ENCODE measurements at places on chromosomes 13 and 19.
A peak's percentile ranks its signal among the peaks of the same experiment; 100 is the strongest.

DNA sequence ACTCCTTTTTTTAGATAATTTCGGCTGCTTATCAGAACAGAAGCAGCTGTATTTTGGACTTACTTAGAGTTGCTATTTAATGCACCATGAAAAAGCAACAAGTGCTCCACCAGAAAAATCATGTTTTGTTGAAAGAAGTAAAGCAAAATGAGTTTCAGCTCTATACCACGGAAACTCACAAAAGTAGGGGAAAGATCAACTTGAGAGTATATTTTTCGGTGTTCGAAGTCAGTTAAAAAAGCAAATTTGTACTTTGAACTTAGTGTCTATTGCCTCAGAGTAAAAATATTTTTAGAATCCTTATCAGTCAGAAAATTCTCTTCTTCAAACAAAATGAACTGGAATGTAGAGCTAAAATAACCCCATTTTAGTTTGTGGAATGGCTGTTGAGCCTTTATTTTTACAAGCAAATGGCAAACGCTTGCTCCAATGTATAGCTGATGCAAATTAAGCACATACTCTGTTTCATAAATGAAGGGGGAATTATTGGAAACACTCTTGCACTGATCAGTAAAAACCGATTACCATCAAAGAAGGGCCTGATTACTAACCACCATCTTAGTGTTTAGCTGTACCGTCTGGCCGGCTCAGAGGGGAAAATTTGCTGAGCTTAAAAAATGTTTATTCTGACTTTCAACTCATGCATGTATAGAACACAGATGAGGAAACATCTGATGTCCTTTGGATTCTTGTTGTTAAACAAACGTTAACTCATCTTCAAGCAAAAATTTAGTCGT lies 540.7 kb downstream of the GPC6 start:
- DNase-seq, result no peak

DNA sequence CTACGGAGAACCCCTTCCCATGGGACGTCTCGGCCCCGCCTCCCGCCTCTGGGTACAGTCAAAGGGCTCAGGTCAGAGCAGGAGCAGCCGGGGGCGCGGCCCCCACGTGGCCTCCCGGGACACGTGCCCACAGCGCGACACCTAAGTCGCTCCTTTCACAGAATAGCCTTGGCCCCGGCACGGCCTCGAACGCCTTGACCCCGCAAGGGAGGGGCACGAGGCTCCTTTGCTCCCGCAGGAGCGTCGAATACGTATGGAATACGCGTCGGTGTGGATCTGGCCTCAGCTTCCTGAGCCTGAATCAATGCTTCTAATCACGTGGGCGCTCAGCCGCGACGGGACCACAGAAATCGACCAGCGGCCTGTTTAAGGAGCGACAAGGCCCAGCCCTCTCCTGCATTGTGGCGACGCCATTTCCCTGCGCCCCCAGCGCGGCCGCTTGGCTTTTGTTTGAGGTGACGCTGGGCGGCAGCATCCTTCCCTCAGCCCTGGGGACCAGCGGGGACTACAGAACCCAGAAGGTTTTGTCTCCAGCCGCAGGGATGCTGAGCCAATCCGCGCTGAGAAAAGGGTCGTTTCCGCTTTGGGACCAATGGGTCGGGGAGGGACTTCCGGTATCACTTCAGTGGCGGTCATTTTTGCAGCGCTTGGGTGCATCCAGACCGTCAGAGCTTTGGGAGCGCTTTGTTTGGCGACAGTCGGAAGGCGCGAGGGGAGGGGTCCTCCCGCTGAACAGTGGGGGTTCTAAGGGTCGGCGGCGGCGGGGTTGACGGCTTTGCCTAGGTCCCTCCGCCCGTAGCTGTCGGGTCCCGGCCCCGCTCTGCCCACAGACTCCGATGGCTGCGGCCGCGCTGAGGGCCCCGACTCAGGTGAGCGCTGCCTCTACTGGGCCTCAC lies at the start of gene ZIK1:
TSS of gene ZIK1 (plus strand) at position 625 of the 896 bp plus-strand sequence. CDS start at position 837, 212 bp downstream.
- peak; percentile 69 for DNase-seq

GRCh38 chr19:50393589-50393988 lies 9.4 kb downstream of the POLD1 start:
- DNase-seq, result no peak

- DNase-seq, result no peak
These were observed 355.0 kb upstream of the PCDH20 start for GRCh38 chr13:61770681-61771080.

GRCh38 chr13:39462428-39462827 lies 140.6 kb downstream of the LHFPL6 start:
- no peak for DNase-seq

DNA sequence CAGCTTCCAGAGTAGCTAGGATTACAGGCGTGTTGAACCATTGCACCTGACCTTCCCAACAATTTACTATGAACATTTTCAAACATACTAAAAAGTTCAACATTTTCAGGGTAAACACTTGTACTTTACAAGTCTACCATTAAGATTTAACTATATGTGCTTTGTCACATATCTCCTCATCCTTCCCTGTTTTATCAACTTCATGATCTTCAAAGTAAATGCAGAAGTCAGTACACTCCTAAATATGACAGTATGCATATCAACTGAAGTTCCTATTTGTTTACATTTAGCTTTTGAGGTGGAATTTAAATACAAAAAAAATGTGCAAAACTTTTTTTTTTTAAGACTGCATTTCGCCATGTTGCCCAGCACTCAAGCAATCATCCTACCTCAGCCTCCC lies 18.5 kb downstream of the LNX2 start:
- no peak for DNase-seq

GRCh38 chr13:21606796-21607195 lies 2.8 kb upstream of the MICU2 start:
- no peak for DNase-seq

DNA sequence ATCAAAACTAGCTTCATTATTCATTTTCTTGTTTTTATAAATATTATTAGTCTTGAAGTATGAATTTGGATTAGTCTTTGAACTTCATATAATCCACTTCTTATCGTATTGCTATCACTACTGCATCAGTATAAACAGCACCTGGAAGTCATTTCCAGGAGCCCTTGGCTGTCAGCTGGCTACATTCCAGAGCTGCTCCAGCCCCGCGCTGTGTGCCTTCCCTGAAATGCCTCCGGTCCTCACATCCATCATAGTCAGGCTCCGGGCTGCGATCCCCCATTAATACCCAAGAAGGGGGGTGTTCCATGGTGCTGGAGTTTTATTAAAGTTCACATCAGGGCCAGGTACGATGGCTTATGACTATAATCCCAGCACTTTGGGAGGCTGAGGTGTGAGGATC lies 124.3 kb upstream of the GJB6 start:
- no peak for DNase-seq

- DNase-seq, result no peak
These were observed 7.0 kb downstream of the ABHD8 start for GRCh38 chr19:17296273-17296672.

GRCh38 chr19:19679176-19680073 lies 10.8 kb downstream of the ZNF101 start:
- DNase-seq, result no peak

DNA sequence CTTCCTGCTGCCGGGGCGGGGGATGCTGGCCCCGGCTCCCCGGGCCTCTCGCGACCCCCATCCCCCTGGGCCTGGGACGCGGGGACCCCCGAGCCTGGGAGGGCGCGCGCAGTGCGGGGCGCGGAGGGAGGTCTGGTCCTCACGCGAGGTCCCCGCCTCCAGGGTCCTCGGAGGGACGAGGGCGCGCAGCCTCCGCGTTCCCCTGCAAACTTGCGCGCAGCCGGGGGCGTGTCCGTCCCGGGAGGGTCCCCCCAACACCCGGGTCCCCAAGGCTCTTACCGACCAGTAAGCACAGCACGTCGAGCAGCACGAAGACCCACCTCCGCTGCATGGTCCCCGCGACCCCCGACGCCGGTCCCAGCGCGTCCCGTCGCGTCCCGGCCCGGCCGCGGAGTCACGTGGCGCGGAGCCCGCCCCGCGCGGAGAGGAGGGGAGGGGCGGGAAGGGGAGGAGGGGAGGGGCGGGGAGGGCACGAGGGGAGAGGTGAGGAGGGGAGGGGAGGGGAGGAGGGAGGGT lies at the start of gene PLPP2:
TSS of gene PLPP2 (minus strand) at position 398 of the 516 bp plus-strand sequence. CDS start at position 331, 67 bp downstream.
- DNase-seq, result no peak

GRCh38 chr13:49602005-49602404 lies 16.6 kb upstream of the RCBTB1 start:
- no peak for DNase-seq

- no peak for DNase-seq
These were observed 14.6 kb downstream of the GNA11 start for GRCh38 chr19:3108775-3109174.

DNA sequence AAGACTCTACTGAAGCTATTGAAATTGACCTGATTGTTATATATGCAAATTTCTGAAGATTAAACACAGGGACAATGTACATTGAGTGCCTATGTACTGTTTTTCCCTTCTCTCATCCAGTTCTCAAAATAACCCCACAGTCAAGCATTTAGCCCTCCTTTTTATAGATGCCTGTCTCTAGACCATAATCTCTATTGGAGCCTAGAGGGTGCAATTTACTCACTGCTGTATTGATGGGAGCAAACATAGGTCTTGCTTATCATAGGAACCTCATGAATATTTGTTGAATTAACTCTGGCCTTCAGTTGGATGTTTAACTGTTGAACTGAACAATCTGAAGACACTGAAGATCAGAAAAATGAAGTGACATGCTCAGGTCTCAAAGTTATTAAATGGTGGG lies 183.0 kb downstream of the RFC3 start:
- no peak for DNase-seq

GRCh38 chr19:45569619-45570421 lies 14.8 kb downstream of the OPA3 start:
- no peak for DNase-seq

DNA sequence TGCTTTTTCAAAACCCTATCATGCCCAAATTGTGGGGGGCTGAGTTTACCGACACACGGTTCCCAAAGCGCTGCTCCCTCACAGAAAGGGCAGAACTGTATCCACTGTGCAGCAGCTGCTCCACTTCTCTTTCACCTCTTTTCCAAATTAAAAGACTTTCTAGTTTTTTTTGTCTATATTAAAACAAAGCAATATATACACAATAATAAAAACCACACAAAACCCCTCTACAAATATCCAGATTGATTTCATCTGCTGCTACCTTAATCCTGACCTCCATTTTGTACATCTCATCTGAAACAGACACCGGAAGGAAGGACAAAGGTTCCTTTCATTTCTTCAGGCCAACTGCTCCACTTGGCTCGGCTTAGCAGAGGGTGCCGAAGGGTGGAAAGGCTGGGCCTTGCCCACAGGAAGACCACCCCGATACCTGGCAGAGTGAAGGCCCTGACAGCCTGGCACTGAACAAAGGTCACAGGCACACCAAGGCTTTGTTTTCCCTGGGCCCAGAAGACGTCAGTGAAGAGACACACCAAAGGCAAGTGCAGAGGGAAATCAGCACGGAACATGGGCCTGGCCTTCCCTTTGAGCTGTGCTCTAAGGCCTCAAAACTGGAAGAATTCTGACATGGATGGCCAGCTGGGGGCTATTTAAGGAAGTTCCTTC lies 71.6 kb downstream of the LATS2 start:
- no peak for DNase-seq

- no peak for DNase-seq
These were observed 8.8 kb upstream of the GNG7 start for GRCh38 chr19:2711172-2711874.

DNA sequence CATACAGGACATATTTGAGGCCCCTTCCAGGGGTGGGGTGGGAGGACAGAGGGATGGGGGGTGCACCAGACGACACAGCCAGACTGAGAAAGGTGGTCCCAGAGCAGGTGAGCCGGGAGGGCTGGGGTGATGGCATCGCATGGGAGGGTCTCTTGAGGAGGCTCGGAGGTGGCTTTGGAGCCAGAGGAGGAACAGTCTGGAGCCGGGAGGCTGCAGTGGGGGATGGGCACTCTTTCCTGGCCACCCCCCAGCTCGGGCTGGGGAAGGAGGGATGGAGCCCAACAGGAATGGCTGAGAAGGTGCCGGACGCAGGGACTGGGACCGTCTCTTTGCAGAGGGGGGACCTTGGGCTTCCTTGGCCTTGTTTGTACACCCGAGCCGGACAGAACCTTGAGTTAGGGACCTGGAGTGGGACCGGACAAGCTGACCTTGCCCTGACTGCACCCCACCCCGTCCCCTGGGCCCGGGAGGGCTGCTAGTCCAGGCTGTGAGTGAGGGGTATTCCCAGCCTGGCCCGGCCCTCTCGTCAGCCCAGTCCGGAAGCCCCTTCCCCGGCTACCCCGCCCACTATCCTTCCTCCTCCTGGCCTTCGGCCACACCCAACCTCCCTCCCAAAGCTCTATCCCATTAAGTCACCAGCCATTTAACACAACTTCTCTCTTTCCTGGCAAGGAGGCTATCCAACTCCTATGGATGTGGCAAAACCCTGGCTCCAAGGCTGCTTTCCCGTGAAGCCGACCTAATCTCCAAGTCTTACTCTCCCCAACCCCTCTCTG lies 816 bp upstream of the TBXA2R start:
- DNase-seq, result no peak

- DNase-seq, result no peak
These were observed 151.1 kb downstream of the LHFPL6 start for GRCh38 chr13:39451860-39452301.

DNA sequence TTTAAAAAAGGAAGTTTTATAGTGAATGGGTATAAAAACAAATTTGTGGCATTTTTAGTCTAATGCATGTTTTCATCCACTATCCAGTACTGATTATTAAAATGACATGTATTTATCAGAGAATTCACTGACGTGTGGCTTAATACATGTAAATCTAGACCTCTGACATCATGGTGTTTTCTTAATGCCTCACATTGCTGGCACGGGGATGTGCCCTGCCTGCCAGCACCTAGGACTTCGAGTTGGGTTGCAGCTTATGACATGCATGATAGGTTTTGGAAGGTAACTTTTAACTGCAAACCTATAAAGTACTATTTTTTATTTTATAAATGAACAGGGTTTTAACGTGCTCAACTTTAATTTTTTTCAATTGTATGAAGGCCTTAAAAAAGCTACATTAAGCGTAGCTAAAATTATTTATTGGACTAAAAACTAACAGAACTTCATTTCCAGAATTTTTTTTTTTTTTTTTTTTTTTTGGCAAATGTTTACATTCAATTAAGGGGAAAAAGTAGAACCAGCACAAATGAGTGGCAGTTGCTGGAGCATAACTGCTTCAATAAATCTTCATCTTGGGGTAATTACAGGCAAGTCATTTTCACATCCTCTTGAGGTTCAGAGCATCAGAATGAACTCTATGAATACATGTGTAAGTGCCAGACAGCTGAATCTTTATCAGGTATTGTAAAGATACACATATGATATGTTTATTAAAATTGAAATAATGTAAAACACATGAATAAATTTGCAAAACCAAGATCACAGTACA lies 16.3 kb downstream of the METTL21C start:
- no peak for DNase-seq

- no peak for DNase-seq
These were observed 54.0 kb downstream of the RFX2 start for GRCh38 chr19:6056282-6056741.

DNA sequence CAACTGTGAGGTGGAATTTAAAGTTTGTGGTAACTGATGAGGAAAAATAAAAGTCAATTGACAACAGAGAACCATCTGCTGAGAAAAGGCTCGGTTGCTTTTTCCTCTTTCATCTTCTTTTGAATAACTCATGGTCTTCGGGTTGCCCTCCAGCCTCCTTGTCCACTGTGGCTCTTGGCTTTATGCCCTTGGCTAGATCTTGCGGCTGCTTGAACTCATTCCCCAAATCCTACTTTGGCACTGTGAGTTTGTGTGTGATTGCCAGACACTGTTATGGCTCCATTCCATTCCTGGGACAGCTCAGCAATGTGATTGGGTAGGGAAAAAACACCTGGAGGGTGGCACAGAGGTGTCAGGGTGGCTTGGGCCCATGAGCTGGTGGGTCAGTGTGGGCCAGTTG lies 387.4 kb downstream of the DLEU7 start:
- DNase-seq, result no peak

Data from GM18507 (cell line).